ENCODE measurements at places on chromosomes 4 and X.
A peak's percentile ranks its signal among the peaks of the same experiment; 100 is the strongest.

DNA sequence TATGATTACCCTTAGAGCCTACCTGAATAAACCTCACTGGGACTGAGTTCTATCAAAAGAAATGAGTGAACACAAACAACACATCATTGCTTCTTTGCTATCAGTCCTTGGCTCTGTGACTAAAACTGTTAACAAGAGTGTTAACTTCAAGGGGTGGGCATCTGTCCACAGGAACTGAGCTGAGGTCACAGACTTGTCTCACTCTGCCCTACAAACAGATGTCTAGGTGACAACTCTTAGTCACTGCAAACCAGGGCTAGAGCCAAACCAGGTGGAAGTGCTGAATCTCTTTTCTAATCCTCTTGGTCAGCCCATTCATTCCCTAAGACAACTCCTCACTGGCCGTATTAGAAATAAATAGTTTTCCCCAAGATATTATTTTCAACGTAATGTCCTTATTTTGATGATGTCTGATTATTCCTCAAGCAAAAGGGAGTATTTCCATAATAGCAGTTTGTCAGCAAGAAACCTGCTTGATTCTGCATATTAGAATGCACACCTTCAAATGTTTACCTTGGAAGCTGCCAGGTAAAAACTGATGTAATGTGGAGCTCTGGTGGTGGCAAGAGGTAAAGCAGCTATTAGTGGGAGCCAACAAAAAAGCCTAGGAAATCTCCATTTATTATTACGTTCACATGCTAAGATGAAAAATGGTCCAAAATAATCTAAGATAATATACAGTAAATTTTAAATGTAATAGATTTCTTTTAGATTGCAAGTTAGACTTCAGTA, 4.0 kb downstream of the COL25A1 start:
- DNase-seq = no peak

- no peak for DNase-seq
These were observed 377.2 kb upstream of the FTHL17 start for GRCh38 chrX:31449081-31449480.

- no peak for DNase-seq
These were observed 371.7 kb downstream of the SLITRK2 start for GRCh38 chrX:146189371-146189770.

DNA sequence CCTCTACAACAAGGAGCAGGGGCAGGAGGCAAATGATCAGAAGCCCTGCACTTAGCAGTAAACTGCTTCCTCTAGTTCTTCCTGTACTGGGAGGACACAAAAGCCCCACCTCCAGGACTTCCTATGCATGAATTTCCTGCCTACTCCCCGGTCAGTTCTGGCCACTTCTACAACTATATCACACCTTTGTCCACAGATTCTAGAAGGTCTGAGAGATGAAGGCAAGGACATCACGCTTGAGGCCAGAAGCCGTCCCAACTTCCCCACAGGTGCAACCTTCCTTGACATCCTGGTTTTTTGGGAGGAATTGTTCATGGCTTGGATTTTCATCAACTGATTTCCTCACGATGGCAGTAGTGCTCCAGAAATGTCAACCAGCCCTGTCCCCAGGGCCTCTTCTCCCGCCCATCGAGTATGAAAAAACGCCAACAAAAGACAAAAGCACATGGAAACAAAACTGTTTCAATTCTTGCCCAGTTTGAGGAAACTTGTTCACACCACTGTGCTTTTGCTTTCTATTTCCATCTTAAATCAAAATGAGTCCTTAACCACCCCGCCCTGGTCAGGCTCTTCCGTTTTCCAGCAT, 206.5 kb upstream of the STK26 start:
- peak; percentile 66 for DNase-seq

- DNase-seq = no peak
These were observed 50.4 kb downstream of the GSTCD start for GRCh38 chr4:105758958-105759357.

- DNase-seq = no peak
These were observed 32.7 kb downstream of the F9 start for GRCh38 chrX:139563251-139563650.

GRCh38 chr4:36303426-36304137, 22.2 kb downstream of the DTHD1 start:
- no peak for DNase-seq

- no peak for DNase-seq
These were observed 30.6 kb upstream of the TMEM184C start for GRCh38 chr4:147586637-147587036.

GRCh38 chrX:9729171-9729885, 36.3 kb downstream of the GPR143 start:
- DNase-seq = no peak
